Smooth muscle cell of the umbilical artery (primary cell): ENCODE measurements at places on chromosomes 6 and 20. TPM values are rescaled to one million over a fixed set of nuclear protein-coding genes. Genes with fewer than 3 reads are reported as not detected.

The SLC22A2 gene
- total RNA-seq: 0.23 and 3.0 TPM in 2 replicates

The COL9A1 gene
- total RNA-seq: not detected in 2 replicates

The SLC16A10 gene
- 0.05 and 0.30 TPM in 2 replicates for total RNA-seq

The DEFB121 gene
- not detected in 2 replicates for total RNA-seq

The RPS18 gene
- total RNA-seq: 1,202 and 4,104 TPM in 2 replicates

The APCDD1L gene
- total RNA-seq: 38.3 and 92.5 TPM in 2 replicates

The PRDM13 gene
- not detected in 2 replicates for total RNA-seq

The PGBD1 gene
- 5.6 and 6.5 TPM in 2 replicates for total RNA-seq

The TTK gene
- 3.6 and 14.6 TPM in 2 replicates for total RNA-seq

The CCN6 gene
- total RNA-seq: not detected in 2 replicates

The BEND3 gene
- total RNA-seq: 1.2 and 5.5 TPM in 2 replicates

The CALHM5 gene
- total RNA-seq: 6.1 and 15.1 TPM in 2 replicates

The ZSCAN16 gene
- 1.4 and 2.4 TPM in 2 replicates for total RNA-seq

The SIGLEC1 gene
- not detected in 2 replicates for total RNA-seq

The SNX21 gene
- total RNA-seq: 33.3 and 34.7 TPM in 2 replicates

The CD93 gene
- total RNA-seq: 0.69 and 0.89 TPM in 2 replicates

The STMND1 gene
- not detected in 2 replicates for total RNA-seq

The FBXL4 gene
- 19.6 and 24.0 TPM in 2 replicates for total RNA-seq

The MSH5 gene
- total RNA-seq: 3.6 and 10.9 TPM in 2 replicates

The FKBP1A gene
- total RNA-seq: 103 and 178 TPM in 2 replicates

The GMDS gene
- total RNA-seq: 5.9 and 7.7 TPM in 2 replicates

The ERVFRD-1 gene
- total RNA-seq: not detected in 2 replicates

The SCRT2 gene
- not detected in 2 replicates for total RNA-seq

The SLC2A10 gene
- total RNA-seq: 56.7 and 64.5 TPM in 2 replicates

The ARMH2 gene
- total RNA-seq: not detected in 2 replicates

The SLC26A8 gene
- total RNA-seq: 0.05 TPM in 1 of 2 replicates, not detected in the other

The MOXD1 gene
- total RNA-seq: 62.4 and 118 TPM in 2 replicates

The SPDEF gene
- total RNA-seq: not detected in 2 replicates

The AGER gene
- 0.23 TPM in 1 of 2 replicates, not detected in the other for total RNA-seq
